ENCODE measurements at places on chromosomes 12 and 14.
A peak's percentile ranks its signal among the peaks of the same experiment; 100 is the strongest.

DNA sequence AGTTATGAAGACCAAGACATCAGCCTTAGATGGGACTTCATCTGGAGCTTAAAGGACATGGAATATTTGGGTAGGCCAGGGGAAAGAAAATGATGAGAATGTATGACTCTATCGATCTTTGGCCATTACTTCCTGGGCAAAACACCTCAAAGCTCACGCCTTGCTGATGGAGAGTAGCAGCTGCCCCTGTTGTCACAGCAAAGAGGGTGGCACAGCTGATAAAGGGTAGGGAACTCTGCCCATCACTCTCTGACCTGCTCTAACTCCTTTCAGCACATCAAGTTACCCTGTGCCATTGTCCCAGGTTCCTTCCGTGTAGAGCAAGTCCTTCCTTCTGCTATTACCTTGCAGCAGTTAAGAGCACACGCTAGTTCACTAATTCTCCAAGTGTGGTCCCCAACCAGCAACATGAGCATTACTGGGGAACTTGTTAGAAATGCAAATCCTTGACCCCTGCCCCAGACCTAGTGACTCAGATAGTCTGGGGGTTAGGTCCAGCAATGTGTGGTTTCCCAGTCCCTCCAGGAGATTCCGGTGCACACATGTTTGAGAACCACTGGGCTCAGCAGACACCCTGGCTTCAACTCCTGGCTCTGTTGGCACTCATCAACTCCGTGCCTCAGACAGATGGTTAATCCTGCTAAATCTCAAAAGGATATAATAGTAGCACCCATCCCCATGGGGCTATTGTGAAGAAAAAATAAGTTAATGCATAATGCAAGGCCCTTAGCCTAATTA is 93.7 kb upstream of the EEA1 start:
- no peak for DNase-seq

GRCh38 chr12:43028826-43029225 is 439.3 kb upstream of the PRICKLE1 start:
- DNase-seq: no peak

DNA sequence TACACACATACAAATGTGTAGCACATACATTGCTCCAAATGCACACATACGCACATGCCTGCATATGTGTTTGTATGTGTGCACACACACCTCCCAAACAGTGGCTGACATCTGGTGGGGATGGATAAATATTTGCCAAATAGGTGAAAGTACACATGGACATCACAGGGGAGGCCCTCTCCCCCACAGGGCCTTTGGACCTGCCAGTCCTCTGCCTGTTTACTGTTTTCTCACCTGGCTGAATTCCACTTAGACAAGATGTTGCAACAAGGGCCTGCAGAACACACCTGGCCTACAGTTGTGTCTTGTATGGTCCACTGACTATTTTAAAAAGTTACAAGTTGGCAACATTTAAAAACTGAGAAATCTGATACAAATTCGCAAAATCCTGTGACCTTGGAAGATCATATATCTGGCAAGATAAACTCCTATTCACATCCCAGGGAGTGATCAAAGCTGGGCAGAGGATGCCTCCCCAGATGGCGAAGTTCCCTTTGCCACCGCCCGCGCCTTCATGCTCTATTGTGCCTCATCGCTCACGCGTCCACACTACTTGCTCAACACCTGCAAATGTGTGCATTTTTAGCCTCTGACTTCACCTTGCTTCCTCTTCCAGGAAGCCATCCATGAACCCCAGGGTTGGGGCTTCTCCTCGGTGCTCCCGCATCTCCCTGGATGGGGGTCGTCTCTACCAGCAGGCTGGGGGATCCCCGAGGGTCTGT is 118.4 kb upstream of the FZD10 start:
- DNase-seq: no peak

DNA sequence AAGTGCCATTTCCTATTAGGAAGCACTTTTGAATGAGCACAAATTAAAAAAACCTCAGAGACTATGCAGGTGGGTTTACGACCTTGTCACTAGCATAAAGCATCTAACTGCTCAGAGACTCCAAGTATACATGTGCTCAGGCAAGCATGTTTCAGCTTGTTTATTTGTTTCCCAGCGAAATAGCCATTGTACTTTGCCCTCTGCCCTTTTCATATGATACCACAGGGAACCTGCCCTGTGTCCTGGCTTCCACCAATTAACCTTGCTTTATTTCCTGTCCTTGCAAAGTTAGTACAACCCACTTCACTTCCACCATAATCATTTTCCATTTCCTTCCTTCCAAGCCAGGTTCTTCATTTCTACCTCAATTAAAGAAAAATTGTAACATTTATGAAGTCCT is 194.9 kb downstream of the DUSP6 start:
- DNase-seq: no peak

DNA sequence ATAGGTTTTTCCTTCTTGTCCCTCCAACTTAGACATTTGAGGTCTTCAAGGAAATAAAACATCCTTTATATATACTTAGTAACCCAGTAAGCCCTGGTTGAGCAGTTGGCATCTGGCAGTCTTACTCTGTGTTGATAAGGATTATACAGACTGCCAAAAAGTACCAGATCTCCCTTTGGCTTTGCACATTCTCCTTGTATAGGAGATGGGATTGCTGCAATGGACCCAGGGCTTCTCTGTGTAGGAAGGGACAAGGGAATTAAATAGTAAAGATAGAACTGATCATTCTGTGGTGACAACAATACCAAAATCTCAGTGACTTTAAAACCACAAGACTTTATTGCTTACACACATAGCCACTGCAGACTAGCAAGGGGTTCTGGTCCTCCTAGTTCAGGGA is 180.1 kb upstream of the CCDC196 start:
- no peak for DNase-seq

DNA sequence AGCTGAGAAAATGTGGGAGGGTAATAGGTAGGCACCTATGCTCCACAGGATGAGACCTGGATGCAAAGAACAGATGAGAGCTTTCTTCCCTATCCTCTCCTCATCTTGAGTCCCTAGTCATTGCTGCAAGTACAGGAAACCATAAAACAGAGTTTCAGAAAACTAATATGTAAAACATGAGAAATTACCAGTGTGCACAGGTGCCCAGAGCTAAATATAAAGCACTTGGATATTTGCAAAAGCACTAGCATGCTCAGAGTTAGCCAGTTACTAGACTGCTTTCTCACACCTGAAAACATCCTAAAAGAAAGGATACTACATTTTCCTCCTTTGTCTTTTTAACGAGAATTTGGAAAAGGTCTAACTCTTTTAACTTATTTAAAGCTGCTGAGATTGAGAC is 324.3 kb downstream of the DAD1 start:
- no peak for DNase-seq

GRCh38 chr12:7210642-7211151 is 21.2 kb downstream of the PEX5 start:
- DNase-seq: no peak

DNA sequence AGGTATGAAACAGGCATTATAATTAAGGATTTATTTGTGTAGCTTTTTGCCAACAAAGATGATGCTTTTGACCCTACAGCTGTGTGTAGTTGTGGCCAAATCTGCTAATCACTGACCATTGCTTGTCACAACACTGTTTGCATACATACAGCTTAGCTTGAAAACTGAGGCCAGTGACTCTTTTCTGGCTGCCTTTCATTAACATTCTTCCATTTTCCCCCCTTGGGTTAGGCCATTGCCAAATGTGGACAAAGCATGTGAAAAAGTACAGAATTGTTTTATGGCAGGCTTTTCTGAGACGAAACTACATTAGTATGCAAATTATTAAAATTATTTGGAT is 263.3 kb downstream of the SLC16A7 start:
- no peak for DNase-seq

DNA sequence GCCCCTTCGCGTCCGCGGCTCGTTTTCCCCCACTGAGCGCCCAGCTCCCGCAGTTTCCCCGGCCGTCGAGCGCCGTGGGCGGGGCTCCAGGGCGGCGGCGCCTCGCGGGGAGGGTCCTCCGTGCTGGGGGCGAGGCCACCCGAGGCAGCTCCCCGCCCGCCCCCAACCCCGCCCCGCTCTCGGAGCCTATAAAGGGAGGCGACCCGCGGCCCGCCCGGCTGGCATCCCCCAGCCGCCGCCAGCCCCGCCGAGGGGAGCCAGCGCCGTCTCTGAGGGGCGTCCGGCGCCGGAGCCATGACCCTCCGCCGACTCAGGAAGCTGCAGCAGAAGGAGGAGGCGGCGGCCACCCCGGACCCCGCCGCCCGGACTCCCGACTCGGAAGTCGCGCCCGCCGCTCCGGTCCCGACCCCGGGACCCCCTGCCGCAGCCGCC is at the start of gene TAMALIN:
Gene TAMALIN (plus strand): TSS at position 221 of the 432 bp plus-strand sequence. CDS start 74 bp downstream, at position 295.
- DNase-seq: peak; percentile 83

DNA sequence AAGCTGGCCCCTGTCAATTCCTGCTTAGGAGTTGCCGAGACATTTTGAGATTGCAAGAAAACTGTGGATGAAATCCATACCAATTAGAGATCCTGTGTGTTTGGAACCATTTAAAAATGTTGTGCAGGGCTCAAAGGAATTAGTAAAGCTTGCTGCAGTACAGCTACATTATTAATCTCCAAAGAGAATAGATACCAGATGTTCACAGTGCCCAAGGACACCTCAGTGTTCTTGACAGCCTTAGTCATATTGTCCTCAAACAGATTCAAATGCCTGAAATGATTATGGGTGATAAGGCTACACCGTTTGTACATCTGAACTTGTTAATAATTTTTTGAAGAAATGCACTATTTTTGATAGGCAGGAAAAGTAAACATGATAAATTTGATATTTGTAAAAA is 164.6 kb downstream of the MSRB3 start:
- no peak for DNase-seq

DNA sequence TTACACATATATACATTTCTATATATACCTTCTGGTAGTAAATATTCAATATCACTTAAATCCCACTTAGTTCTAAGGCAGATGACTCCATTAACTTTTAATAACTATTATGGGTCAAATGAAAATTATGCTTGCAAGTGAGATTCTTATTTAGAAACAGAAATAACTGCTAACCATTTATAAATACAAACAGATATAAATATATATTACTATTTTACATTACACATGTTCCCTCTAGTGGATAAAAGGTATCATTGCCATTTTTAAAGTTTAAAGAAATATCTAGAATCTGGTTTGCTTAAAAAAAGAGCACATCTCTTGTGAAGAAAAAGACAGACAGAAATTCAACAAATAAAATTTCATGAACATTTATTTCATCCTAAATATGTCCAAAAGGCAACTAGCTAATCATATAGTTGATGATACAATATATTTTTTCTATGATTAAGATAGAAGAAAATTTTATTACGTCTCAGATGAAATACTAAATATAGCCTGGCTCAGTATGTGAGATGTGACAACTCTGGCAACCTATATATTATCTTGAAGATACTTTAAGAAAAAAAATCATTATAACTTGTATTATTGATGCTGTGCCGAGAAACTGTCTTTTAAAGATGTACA is 11.7 kb upstream of the RAD51AP1 start:
- DNase-seq: no peak

DNA sequence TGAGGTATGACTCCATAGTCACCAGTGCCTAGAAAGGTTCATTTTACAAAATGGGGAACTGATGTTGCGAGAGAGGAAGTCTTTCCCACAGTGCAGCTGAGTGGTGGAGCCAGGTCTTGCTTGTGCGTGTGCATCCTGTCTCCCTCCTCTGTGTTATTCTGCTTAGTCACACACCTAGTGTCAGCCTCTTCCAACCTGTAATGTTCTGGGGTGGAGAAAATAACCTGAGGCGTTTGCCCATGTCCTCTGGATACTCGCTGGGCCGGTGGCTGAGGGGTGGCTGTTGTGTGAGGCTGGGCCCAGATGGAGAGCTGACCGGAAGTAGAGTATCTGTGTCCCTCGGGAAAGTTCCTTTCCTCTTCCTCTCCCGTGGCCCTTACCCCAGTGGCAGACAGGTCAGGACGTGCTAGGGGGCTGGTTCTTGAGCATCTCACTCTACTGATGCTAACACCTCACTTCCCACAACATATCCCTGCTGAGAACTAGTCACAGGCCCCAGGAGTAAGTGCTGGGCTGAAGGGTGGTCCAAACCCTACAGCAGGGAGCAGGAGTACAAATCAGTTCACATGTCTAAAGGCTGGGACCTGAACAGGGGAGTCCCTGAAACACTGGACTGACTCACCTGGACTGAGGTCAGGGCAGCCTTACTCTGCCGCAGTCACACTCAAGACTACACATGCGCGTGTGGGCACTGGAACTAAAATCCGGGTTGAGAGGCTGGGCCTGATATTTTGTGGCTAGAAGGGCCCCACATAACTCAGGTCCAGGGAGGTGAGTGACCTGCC is 7.0 kb downstream of the MLF2 start:
- no peak for DNase-seq

DNA sequence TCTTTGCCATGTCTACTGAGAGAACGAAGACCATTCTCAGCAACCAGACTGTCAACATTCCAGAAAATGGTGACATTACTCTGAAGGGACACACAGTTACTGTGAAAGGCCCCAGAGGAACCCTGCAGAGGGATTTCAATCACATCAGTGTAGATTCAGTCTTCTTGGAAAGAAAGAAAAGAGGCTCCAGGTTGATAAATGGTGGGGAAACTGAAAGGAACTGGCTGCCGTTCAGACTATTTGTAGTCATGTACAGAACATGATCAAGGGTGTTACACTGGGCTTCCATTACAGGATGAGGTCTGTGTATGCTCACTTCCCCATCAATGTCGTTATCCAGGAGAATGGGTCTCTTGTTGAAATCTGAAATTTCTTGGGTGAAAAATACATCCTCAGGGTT is 29.7 kb upstream of the PSMA6 start:
- no peak for DNase-seq

DNA sequence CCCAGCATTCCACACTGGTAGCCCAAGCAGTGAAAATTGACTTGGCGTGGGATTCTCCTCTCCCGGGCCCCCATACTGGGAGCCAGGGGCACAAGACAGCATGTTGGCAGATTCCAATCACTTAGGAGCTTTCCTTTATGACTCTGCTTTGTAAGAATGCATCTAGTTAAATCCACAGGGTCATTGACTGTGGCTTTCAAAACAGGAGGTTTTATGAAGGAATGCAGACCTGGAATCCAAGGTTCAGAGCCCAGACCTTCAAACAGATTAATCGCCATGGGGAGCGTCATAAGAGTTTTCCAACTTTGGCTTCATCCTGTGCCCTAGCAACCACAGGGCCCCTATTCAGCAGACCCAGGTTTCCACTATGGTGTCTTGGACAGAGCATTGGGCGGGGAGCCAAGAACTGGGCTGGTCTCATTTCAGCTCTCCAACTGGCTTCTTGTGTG is 76.4 kb upstream of the RMST start:
- no peak for DNase-seq

GRCh38 chr12:30519535-30519934 is 176.1 kb downstream of the IPO8 start:
- no peak for DNase-seq

DNA sequence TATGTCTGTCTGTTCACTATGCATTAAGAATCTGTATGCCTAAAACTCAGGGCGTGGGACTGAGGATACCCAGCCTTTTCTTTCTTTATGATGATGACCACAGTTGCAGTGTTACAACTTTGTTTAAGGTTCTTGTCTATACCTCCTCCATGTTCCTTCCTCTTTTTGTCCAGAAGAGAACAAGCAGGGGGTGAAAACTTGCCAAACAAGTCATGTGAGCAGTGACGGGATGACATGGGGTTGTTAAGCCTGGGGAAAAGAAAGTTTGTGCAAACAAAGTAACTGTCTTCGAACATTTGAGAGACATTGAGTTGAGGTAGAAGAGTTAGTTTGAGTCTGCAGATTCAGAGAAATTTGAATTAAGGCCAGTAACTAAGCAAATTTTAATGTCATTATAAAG is 505.5 kb downstream of the NPAS3 start:
- no peak for DNase-seq

- no peak for DNase-seq
Observed at GRCh38 chr12:114134922-114135321, 168.8 kb upstream of the RBM19 start.
